ENCODE measurements at places on chromosomes 6 and 20.

DNA sequence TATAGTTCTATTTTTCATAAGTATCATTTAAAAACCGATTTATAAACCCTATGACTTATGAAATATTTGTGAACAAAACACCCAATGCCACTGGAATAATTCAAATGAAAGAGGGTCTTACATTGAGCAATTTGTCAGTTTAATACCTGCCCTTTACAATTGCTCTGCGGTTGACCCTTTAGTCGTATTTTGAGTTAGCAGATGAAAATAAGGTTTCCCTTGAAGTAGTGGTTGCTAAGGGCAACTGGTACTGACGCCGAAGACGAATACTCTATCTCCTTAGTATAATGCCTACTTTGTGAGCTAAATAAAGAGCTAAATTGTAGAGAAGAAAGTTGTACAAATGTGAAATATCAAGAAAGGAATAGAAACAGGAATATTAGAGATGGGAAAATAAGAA, 69.4 kb downstream of the KCNQ5 start:
- no peak for DNase-seq

DNA sequence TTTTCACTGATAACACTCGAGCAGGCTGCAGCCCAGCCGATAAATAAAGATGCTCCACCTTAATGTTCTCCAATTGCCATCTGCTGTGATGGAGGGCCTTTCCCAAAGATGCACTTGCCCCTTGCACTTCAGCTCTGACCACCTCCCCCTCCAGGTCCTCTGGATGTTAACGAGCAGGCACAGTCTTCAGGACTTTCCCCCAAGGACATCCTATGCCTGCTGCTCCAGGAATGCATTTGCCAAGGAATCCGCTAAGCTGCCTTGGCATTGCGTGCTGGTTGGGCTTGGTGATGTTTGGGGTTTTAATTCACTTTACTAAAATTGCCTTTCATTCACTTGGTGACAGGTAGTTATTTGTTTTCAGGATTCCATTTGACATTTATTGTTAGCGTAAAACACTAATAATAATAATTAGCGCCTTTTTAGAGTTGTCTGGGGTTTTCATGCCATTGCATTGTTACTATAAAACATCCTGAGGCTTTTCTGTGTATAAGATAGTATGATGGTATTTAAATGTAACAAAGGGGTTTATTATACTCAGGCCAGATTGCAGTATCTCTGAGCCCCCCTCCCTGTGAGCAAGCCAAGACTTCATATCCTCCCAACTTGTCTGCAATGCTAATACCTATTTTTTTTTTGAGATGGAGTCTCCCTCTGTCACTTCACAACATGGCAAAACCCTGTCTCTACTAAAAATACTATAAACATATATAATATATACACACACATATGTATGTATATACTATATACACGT, 66.7 kb upstream of the TSHZ2 start:
- DNase-seq: no peak

DNA sequence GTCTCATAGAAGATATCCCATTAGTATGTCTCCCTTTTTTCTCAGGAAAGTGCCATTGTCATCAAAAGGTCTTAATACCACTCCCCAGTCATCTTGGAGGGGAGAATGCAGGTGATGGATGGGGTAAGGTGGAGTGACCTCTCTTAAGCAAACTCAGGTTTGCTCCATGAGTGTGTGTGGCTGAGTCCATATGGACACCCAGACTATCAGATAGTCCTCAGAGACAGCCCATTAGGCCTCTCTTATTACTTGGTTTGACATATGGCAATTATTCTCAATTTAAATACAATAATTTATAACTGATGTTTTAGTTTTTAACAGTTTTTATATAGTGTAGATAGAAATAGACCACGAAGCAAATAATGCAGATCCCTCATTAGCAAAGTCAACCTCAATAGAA, 23.2 kb downstream of the LAMA4 start:
- no peak for DNase-seq

DNA sequence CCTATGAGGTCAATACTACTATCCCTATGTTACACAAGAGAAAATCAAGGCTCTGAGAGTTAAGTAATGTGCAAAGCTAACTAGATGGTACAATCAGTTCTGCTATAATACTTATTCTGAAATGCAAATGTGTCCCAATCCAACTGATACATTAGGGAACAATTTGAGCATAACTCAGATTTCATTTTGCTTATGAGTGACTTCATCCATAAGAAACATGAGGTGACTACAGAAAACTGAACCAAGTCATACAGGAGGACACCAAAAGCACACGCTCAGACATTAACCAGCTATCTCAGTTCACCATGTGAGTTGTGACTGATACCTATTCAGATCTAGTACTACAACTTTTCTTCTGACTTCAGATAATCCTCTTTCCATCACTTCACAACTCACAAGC, 179.9 kb upstream of the RUNX2 start:
- DNase-seq: no peak

DNA sequence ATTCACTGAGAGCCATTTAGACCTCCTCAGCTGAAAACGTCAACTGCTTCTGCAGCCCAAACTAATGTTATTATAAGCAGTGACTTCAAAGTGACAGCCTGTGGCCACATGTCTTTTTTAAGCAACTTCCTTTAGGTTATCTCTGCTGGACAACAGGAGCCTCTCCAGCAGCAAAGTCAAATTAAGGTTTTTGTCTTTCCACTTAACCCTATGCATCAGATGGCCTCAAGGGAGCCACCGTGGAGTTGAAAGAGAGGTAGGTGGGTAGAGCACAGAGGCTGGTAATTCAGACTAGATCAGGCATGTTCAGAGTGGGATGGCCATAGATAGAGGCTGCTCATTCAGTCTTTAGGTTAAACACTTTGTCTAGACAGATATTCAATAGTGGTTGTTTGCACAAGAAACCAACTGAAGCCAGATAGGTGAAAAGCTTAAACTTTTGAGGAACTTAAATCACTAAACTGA, 300.6 kb upstream of the ECI2 start:
- no peak for DNase-seq

GRCh38 chr6:109015176-109015575, 79.5 kb downstream of the SESN1 start:
- DNase-seq: no peak

DNA sequence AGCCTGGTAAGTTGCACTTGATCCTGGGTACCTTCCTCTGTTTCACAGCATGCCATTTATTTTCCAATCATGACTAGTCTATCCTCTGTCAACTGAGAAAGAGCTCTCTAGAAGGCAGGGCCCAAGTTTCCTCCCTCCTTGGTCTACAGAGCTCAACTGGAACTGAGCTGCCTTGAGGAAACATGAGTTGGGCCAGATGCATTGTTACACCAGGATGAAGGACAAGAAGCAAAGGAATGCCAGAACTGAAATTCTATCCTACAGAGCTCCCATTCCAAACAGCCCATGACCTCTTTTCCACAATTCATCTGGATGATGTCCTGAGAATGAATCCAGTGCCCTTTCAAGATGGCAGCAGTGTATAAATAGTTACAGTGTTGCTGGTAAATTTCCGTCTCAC, 66.7 kb upstream of the E2F3 start:
- DNase-seq: no peak

GRCh38 chr20:32539817-32540675, 45.1 kb downstream of the NOL4L start:
- no peak for DNase-seq

- no peak for DNase-seq
Measured at GRCh38 chr6:83707829-83708545, 914 bp downstream of the SNAP91 start.

- DNase-seq: no peak
Measured at GRCh38 chr6:108565091-108565766, 4.5 kb downstream of the FOXO3 start.
